ENCODE measurements at places on chromosomes 5 and 9. TPM values are rescaled to one million over a fixed set of nuclear protein-coding genes. Genes with fewer than 3 reads are reported as not detected.

- no peaks in the 10 kb centered on the region for H3K27me3 ChIP-seq
- no peak overlapping the region for H3K27ac ChIP-seq
- no peak overlapping the region for H3K4me3 ChIP-seq
- H3K4me1 ChIP-seq: no peaks in the 10 kb centered on the region
- no peak for DNase-seq
These were observed 266.8 kb downstream of the MAT2B start for GRCh38 chr5:163772241-163772640.

GRCh38 chr9:112382066-112382465 lies 2.2 kb downstream of the HSDL2 start:
- H3K27ac ChIP-seq: no peak overlapping the region
- no peak overlapping the region for H3K4me3 ChIP-seq
- DNase-seq: no peak
- H3K27me3 ChIP-seq: no peaks in the 10 kb centered on the region

DNA sequence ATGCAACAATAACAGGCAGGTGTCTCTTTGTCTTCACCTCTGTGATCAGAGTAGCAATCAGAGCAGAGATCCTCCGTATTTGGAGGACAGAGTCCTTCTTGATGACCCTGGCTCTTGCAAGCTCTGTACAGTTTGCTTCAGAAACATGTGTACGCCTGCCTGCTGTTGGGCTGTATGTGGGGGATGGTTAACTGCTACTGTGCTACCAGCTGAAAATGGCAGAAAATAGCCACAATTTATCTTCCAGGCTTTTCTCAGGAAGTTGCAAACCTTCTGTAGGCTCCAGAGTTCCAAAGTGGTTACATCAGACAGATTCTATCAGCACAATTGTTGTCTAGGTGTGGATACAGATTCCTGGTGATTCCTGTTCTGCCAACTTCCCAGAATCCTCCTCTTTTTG lies 35.5 kb downstream of the DDX46 start:
- H3K36me3 ChIP-seq: peaks cover 79% of the 10 kb centered on the region
- H3K27ac ChIP-seq: no peak overlapping the region
- H3K27me3 ChIP-seq: no peaks in the 10 kb centered on the region
- DNase-seq: no peak
- H3K4me3 ChIP-seq: no peak overlapping the region

GRCh38 chr5:72194846-72195245 lies 87.6 kb downstream of the MAP1B start:
- no peak overlapping the region for H3K4me3 ChIP-seq
- no peaks in the 10 kb centered on the region for H3K27me3 ChIP-seq
- peaks cover 12% of the 10 kb centered on the region for H3K4me1 ChIP-seq
- DNase-seq: peak; percentile 55
- H3K36me3 ChIP-seq: no peaks in the 10 kb centered on the region

- H3K4me3 ChIP-seq: no peak overlapping the region
- no peaks in the 10 kb centered on the region for H3K27me3 ChIP-seq
- DNase-seq: no peak
- H3K27ac ChIP-seq: no peak overlapping the region
These were observed 7.5 kb upstream of the PAIP1 start for GRCh38 chr5:43564289-43564850.

The GABRP gene
- total RNA-seq: not detected
